ENCODE measurements at places on chromosomes 12 and 14. TPM values are rescaled to one million over a fixed set of nuclear protein-coding genes. Genes with fewer than 3 reads are reported as not detected.

TMPRSS12 gene
- total RNA-seq, result not detected

DNA sequence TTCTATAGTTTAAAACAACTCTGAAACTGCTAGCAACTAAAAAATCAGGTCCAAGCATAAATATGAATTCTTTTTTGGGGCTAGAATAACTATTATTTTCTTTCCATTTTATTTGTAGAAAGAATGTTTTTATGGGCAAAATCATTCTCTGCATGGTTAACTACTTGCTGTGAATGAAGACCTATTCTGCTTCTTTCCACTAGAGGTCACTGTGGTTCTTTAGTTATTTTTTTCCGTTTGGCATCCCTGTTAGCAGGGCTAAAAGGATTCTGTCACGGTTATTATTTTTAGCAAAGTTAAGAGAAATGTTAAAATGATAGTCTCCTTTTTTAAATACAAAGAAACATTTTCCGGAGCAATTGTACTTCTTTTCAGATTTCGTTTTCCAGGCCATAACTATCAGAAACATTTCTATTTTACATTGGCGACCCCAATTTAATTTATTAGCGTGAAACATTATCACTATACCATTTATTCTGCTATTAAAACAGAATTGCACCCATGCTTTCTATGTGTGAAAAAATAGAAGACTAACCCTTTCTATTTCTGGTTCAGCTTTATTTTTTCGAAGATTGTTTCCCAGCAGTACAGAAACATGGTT is 404.8 kb downstream of the ATP23 start:
- ATAC-seq, result no peak

- ATAC-seq, result no peak
Measured at GRCh38 chr12:94663071-94663470, 12.7 kb upstream of the TMCC3 start.

KLRF1 gene
- not detected for total RNA-seq

PPP2R5C gene
- total RNA-seq, result 88.9 TPM

DNA sequence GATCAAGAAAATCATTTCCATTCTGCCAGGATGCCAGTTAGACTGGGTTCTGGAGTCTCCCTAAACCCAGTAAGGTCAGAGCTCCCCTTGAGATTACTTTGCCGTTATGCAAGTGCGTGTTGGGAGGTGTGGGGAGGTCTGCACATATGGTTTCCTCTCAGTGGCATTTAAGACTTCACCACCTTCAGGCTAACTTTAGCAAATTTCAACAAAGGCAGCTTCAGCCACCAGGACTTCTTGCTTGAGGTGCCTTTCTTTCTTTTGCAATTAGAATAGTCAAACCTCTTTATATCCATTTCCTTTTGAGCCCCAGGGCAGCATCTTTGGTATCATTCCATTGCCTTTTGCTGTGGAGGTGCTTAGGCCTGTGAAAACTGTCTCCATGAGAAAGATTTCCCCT is 117.2 kb upstream of the CCND2 start:
- no peak for ATAC-seq

GRCh38 chr14:71474301-71475265 is 457.6 kb upstream of the RGS6 start:
- peak; percentile 21 for ATAC-seq

DNA sequence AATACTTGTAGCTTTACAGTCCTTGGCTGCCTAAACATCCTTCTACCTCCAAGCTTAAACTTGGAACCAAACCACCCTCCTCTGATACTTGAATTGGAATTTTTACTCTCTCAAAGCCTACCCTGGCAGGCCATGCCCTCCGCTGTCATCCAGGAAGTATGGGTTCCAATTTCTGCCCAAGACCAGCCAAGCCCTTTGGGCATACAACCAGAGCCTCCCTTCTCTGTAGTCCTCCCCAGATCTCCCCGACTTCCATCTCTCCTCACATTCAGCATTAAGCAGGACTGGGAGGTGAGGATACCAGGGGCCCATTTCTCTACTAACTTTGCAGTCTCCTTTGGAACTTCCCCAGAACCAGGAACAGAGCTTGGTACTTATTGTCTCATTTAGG is 369 bp upstream of the DHH start:
- ATAC-seq, result no peak

DNA sequence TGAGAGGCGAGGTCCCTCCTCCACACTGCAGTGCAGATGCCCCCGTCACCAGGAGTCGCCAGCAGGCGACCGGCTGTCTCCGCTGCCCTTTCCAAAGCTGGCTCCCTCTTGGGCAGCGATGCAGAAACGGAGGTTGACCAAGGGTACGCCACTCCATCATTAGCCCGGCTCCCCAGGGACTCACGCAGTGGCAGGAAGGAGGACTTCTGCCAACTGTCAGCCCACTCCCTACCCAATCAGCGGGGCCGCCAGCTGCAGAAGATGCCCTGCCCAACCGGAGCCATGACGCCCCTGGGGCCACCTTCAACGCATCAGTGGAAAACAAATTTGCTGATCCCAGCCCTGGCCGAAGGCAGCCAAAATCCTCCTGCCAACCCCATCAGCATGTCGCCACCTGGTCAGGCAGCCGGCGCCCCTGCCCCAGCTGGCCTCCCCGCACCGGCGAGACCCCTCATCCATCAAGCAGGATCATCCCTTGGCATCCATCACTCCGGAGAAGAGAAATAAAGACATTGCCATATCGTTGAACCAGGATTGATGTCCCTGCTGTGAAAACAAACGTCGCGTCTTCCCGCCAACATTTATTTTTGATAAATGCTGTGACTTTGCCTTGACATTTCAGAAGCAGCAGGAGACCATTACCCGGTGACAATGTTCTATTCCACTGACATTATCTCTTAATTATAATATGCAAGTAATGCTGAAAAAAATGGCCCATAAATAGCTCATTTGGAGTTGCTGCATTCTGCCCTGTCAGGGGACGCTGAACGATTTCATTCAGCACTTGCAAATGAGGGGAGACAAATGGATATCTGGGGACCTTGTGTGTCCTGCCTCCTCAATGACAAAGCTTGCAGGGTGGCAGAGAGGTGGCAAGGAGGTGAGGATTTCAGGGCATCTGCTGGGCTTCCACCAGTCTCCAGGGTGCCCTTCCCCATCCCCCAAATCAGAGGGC is 105.1 kb downstream of the SCARB1 start:
- no peak for ATAC-seq

DNA sequence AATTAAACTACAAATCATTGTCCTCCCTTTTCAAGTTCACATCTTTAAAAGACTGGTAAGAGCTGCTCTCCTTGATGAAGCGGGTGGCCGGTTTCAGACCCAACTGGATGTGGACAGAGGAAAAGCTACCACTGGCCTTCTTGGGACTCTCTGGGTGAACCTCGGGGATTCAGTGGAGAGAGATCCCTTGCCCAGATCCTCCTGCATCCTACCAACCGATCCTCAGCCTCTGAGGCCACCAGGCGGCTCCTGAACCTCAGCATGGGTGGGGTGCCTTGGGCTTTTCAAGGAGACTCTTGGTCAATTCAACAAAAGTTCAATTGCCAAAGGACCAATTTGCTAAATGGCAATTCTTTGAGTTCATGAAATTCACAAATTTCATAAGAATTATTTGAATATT is 84.5 kb downstream of the ZFP36L1 start:
- ATAC-seq, result no peak

- peak; percentile 48 for ATAC-seq
Measured at GRCh38 chr14:44846232-44846824, 115.4 kb downstream of the KLHL28 start.

KLRK1 gene
- total RNA-seq, result 0.14 TPM

AICDA gene
- total RNA-seq, result 0.68 TPM

- no peak for ATAC-seq
Measured at GRCh38 chr12:122866379-122866778, 29.5 kb downstream of the VPS37B start.

- no peak for ATAC-seq
Measured at GRCh38 chr12:46359667-46360280, 12.8 kb downstream of the SLC38A2 start.

CCDC196 gene
- 0.49 TPM for total RNA-seq

JPH4 gene
- total RNA-seq, result 22.3 TPM

KRT73 gene
- not detected for total RNA-seq

CIPC gene
- total RNA-seq, result 15.9 TPM

OTX2 gene
- total RNA-seq, result 0.34 TPM

RBM25 gene
- 50.5 TPM for total RNA-seq

DNA sequence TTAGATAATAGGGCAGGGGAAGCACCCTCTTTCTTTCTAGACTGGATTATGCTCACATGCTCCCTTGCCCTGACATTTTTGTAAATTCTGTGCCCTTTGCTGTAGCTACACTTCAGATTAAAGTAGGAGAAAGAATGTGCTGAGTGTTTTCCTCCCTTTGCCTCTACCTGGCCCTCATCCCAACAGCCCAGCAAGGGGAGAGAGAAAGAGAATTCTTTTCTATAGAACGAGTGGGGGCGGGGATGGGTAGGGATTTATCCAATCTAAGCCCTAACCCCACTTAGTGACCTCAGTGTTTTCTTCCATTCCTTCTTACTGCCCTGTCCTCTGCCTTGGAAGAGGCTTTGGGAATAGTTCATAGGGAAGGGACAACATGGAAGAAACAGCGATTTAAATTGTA is 13.5 kb downstream of the GPR84 start:
- no peak for ATAC-seq

DNA sequence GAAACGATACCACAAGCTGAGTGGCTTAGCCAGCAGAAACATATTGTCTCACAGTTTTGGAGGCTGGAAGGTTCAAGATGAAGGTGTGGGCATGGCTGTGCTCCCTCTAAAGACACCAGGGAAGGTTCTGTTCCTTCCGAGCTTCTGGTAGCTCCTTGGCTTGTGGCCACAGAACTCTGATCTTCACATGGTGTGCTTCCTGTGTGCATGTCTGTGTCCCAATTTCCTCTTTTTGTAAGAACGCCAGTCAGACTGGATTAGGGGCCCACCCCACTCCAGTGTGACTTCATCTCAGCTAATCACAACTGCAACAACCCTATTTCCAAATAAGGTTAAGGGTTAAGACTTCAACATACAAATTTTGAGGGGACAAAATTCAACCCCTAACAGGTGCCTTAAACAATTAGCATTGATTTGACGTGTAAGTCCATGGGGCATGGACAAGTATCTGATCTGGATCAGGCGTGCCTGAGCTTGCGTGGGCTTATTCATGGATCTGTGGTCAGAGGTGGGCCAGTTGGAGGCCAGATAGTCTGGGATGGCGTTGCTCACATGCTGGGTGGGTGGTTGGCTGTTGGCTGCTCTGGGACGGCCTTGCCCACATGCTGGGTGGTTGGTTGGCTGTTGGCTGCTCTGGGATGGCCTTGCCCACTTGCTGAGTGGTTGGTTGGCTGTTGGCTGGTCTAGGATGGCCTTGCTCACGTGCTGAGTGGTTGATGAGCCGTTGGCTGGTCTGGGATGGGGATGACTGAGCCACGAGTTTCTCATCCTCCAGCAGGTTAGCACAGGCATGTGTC is 88.5 kb downstream of the LGMN start:
- no peak for ATAC-seq

SMCO3 gene
- total RNA-seq, result 0.42 TPM

GRCh38 chr14:105377555-105378182 is 20.7 kb upstream of the TEX22 start:
- ATAC-seq, result no peak

DNA sequence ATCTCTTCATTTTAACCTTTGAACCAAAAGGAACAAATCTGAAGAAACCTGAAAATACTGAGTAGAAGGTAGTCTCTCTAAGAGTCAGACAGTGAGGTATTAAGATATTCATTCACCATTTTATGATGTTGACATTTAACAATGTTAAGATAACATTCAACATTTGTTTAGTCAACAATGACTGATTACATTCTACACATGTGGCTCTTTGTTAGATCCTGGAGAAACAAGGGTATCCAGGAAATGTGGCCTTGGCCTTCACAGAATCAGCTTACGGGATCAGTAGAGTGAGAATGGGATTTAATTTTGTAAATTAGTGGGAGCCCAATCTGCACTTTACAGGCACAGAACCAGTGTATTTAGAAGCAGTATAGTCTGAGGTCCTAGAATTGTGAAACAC is 355.5 kb downstream of the KCNH5 start:
- ATAC-seq, result no peak

ETFBKMT gene
- total RNA-seq, result 2.4 TPM

CELA1 gene
- total RNA-seq, result not detected

DNA sequence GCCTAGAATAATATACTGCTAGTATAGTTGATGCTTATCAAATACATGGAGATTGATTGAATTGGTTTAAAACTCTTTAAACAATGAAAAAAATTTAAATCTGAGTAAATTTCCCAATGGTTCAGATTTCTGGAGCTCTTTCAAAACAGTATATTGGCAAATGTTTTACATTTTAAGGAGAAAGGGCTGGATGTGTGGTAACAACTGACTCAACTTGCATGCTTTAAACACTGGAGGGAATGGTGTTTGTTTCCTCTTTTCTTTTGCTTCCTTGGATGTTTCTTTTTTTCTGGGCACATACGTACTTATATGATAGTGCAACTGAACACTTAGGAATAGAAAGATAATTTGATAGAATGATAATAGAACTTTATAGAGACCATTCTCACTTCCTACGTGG is 73.8 kb upstream of the RFX4 start:
- ATAC-seq, result no peak

- no peak for ATAC-seq
Measured at GRCh38 chr12:68792952-68793351, 15.0 kb upstream of the MDM2 start.

ST8SIA1 gene
- 1.6 TPM for total RNA-seq

GRCh38 chr12:77236066-77236465 is 170.7 kb upstream of the E2F7 start:
- ATAC-seq, result no peak

DNA sequence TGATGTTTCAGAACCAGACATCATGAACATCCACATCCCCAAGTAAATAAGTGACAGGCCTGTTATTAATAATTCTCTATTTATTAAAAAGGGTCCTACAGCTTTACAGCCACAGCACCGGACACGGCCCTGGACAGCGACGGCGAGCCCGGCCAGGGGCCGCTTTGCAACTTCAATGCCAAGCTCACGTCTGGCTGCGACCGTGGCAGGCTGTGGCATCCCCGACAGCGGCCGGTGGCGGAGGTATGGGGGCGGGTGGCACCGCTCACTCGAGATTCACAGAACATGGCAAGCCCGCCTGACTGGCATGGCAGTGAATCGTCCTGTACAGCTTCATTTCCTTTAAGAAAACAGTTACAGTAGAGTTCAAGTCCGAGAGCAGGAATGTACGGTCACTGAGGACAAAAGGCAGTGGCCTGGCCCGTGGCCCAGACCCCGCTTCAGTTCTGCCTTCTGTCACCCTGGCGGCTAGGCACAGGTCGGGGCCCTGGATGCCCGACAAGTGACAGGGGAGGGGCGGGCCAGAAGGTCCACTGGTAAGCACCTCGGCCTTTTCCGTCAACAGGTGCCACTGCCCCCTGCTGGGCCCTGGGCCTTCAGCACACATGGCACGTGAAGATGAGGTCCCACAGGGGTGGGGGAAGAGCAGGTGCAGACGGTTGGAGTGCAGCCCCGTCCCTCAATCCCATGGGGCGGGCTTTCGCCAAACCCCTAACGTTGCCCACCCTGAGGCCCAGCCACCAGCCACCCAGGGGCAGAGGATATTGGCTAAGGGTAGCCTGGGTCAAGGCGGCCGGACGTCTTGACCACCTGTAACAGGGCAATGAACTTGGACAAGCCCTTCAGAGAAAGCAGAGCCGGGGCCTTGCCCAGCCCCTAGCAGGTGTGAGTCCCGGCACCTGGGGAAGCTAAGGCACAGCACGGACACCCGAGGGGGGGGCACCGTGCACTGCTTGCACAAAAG is 30.3 kb downstream of the HIP1R start:
- no peak for ATAC-seq

All from motor neuron (in vitro differentiated cells).